ENCODE measurements at places on chromosomes 7 and 10. TPM values are rescaled to one million over a fixed set of nuclear protein-coding genes. Genes with fewer than 3 reads are reported as not detected.

Gene C10orf62
- not detected for total RNA-seq

Gene CRYGN
- total RNA-seq: not detected

Gene RET
- not detected for total RNA-seq

Gene PLPP4
- not detected for total RNA-seq

Gene LRIT1
- total RNA-seq: not detected

Gene ZDHHC4
- total RNA-seq: 66.3 TPM

Gene IFRD1
- 24.1 TPM for total RNA-seq

Gene SPDYE3
- total RNA-seq: not detected

Gene GALNT17
- not detected for total RNA-seq

Gene RHEB
- 156 TPM for total RNA-seq
